ENCODE measurements at places on chromosomes 2 and 18. TPM values are rescaled to one million over a fixed set of nuclear protein-coding genes. Genes with fewer than 3 reads are reported as not detected.

The LIMS1 gene
- total RNA-seq: 87.2 TPM

The RAB31 gene
- 55.3 TPM for total RNA-seq

The CFAP210 gene
- total RNA-seq: not detected

The EPAS1 gene
- 219 TPM for total RNA-seq

The NPPC gene
- 0.07 TPM for total RNA-seq

The GPR75 gene
- 1.5 TPM for total RNA-seq

Data from smooth muscle cell of the pulmonary artery (primary cell).